ENCODE measurements at places on chromosomes 11 and 22.

DNA sequence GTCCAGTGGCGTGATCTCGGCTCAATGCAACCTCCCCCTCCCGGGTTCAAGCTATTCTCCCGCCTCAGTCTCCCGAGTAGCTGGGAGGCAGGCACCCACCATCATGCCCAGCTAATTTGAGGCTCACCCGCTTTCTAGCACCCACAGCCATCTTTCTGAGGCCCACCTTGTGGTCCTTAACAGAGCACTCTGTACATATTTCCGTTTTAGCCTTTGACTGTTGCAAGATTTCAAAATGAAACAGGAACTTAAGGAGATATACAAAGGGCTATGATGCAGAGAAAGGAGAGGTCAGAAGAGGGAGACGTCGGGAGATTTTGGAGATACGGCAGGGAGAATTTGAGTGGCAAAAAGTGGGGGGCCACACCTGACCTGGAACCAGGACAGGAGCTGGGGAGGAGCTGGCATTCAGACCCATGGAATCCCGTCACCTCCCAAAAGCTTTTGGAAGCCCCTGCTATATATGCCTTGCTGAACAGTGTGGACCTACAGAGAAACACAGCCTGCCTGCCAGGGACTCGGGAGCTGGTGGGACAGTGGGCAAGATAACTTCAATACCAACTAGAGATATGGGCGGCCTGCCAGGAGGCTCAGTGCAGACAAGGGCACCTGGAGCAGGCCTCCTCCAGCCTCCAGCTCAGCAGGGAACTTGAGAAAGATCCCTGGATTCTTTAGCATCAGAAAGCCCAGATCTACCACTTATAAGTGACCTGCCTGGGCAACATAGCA is 8.0 kb upstream of the CLCF1 start:
- no peak for DNase-seq

GRCh38 chr11:67252831-67253239 is 13.4 kb upstream of the GRK2 start:
- DNase-seq = no peak

DNA sequence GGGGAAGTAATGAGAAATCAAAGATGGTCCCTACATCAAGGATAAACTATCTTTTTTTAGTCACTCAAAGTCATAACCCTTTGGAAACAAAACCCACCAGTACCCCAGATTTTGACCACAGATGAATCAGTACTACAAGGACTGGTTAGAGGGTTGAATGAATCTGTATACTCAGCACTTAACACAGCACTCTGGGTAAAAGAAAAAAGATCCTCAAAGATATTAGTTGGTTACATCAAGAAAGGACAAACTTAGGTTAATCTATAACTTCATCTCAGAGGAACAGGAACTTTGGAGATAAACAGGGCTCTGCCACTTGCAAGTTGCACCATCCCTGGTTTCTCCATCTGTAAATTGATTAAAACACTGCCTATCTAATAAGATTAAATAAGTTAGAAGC is 18.8 kb downstream of the SC5D start:
- DNase-seq = no peak

- DNase-seq = no peak
Observed at GRCh38 chr22:20093418-20094196, 13.6 kb downstream of the DGCR8 start.

GRCh38 chr11:7612661-7613393 is 60.5 kb downstream of the CYB5R2 start:
- no peak for DNase-seq

- DNase-seq = no peak
Observed at GRCh38 chr11:94974178-94974577, 669 bp downstream of the KDM4D start.

- DNase-seq = no peak
Observed at GRCh38 chr11:91859666-91860065, 365.0 kb upstream of the FAT3 start.

GRCh38 chr11:130829920-130830511 is 86.3 kb downstream of the SNX19 start:
- DNase-seq = no peak
